ENCODE measurements at places on chromosomes 1 and 21. TPM values are rescaled to one million over a fixed set of nuclear protein-coding genes. Genes with fewer than 3 reads are reported as not detected.

The CYP4B1 gene
- total RNA-seq, result not detected

The PGLYRP4 gene
- total RNA-seq, result not detected

The SNRPE gene
- 88.6 TPM for total RNA-seq

The S100A5 gene
- total RNA-seq, result not detected

The CLDN19 gene
- not detected for total RNA-seq

The FAM78B gene
- total RNA-seq, result 4.8 TPM

The FCRL1 gene
- total RNA-seq, result not detected

The TMEM51 gene
- 26.1 TPM for total RNA-seq

The TFF3 gene
- total RNA-seq, result 2.4 TPM

The SLC50A1 gene
- total RNA-seq, result 33.3 TPM

The LRRC8B gene
- 17.9 TPM for total RNA-seq
